ENCODE measurements at places on chromosomes 7 and 10. TPM values are rescaled to one million over a fixed set of nuclear protein-coding genes. Genes with fewer than 3 reads are reported as not detected.

GRCh38 chr7:50085344-50085743 is 7.7 kb downstream of the ZPBP start:
- DNase-seq, result no peak
- H3K4me1 ChIP-seq, result peaks cover 4% of the 10 kb centered on the region
- no peak overlapping the region for H3K4me3 ChIP-seq
- H3K27ac ChIP-seq, result no peak overlapping the region
- no peaks in the 10 kb centered on the region for H3K36me3 ChIP-seq

GRCh38 chr10:5585517-5586206 is 60.9 kb downstream of the CALML3 start:
- no peaks in the 10 kb centered on the region for H3K36me3 ChIP-seq
- H3K27me3 ChIP-seq, result peaks cover 56% of the 10 kb centered on the region
- no peak for DNase-seq
- H3K4me3 ChIP-seq, result no peak overlapping the region
- peaks cover 47% of the 10 kb centered on the region for H3K4me1 ChIP-seq

The ALOX5 gene
- total RNA-seq, result 3.2 TPM

DNA sequence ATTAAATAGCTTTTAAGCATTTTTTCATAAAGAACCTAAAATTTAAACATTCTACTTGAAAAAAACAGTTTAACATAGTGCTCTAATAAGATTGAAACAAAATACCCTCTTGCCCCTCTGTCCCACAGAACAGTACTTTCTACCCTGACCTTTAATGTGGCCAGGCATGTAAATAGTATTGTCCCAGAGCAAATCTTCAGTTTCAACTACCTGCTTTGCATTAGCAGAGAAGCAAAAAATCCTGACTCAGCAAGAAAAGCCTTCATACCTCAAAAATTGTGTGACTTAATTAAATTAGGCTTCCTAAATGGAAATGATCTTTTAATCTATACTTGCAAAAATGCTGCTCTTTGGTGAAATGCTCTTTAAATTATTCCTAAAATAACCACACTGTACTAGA is 237.4 kb upstream of the AOAH start:
- no peak for DNase-seq
- H3K4me3 ChIP-seq, result no peak overlapping the region
- H3K27me3 ChIP-seq, result no peaks in the 10 kb centered on the region
- no peak overlapping the region for H3K27ac ChIP-seq

- no peaks in the 10 kb centered on the region for H3K27me3 ChIP-seq
- no peak overlapping the region for H3K4me3 ChIP-seq
- H3K4me1 ChIP-seq, result peaks cover 9% of the 10 kb centered on the region
- no peak for DNase-seq
- no peak overlapping the region for H3K27ac ChIP-seq
- no peaks in the 10 kb centered on the region for H3K36me3 ChIP-seq
Observed at GRCh38 chr10:18100669-18101068, 39.6 kb upstream of the CACNB2 start.

GRCh38 chr7:141460781-141461715 is 90.2 kb upstream of the AGK start:
- peaks cover 35% of the 10 kb centered on the region for H3K4me1 ChIP-seq
- no peak for DNase-seq
- H3K27me3 ChIP-seq, result no peaks in the 10 kb centered on the region
- H3K4me3 ChIP-seq, result no peak overlapping the region

GRCh38 chr7:131170440-131171271 is 157.0 kb upstream of the MKLN1 start:
- no peaks in the 10 kb centered on the region for H3K27me3 ChIP-seq
- no peak for DNase-seq
- no peaks in the 10 kb centered on the region for H3K36me3 ChIP-seq
- H3K4me3 ChIP-seq, result no peak overlapping the region
- no peak overlapping the region for H3K27ac ChIP-seq

DNA sequence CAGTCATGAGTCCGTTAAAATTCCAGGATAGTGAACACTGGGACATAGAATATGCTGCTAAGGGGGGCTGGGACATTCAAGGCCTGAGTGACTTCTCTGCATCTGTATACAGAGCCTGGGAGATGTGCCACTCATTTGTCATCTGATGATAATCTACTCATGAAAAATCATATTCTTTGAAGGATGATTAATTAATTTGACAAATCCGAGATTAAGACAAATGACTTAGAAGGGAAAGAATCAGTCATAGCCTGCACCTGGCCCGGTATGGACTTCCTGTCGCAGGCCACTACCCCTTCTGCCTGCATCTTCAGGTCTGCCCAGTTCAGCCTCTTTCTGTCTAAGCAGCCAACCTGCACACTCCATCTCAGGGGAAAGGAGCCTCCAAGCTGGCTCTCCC is 18.8 kb upstream of the FAM170B start:
- no peaks in the 10 kb centered on the region for H3K27me3 ChIP-seq
- no peak overlapping the region for H3K27ac ChIP-seq
- H3K4me1 ChIP-seq, result no peaks in the 10 kb centered on the region
- peaks cover 7% of the 10 kb centered on the region for H3K36me3 ChIP-seq
- DNase-seq, result no peak

The TAS2R41 gene
- not detected for total RNA-seq

DNA sequence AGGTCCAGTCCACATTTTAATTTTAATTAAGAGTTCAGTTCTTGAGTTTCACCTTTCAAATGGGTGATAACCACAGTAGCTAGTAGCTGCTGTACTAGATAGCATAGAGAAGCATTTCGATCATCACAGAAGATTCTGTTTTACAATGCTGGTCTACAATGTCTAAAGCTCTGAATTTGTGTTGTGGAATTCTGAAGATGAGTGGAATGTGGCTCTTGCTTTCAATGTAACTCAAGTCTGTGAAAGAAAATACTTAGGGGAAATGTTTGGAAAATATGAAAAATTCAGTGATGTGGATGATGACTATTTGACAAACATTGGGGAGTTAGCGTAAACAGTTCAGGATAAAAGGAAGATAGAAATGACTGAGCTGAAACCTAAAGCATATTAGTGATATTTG is 139.4 kb downstream of the GNAT3 start:
- no peak for DNase-seq
- H3K4me3 ChIP-seq, result no peak overlapping the region
- H3K36me3 ChIP-seq, result no peaks in the 10 kb centered on the region

GRCh38 chr10:70978816-70979480 is 90.6 kb upstream of the PCBD1 start:
- H3K27ac ChIP-seq, result no peak overlapping the region
- no peaks in the 10 kb centered on the region for H3K36me3 ChIP-seq
- H3K4me3 ChIP-seq, result no peak overlapping the region
- peaks cover 16% of the 10 kb centered on the region for H3K27me3 ChIP-seq
- H3K4me1 ChIP-seq, result no peaks in the 10 kb centered on the region

DNA sequence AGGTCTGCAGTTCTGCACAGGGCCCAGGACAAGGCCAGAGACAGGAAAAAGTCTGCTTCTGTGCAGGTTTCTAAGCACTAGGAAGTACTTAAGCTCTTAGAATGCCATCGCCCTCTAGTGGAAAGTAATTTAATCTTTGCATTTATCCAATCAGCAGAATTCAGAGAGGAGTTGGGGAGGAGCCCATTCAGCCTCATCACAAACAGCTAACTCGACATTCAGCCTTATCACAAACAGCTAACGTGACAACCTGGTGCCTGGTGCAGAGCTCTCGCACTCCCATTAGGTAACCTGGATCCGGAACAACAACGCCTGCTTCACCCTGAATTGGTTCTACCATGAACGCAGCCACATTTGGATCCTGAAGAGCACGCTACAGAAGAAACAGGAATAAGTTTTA is 15.2 kb downstream of the OAT start:
- peaks cover 87% of the 10 kb centered on the region for H3K36me3 ChIP-seq
- no peak for DNase-seq
- H3K27me3 ChIP-seq, result no peaks in the 10 kb centered on the region
- H3K4me1 ChIP-seq, result peaks cover 5% of the 10 kb centered on the region
- peak overlapping the region; percentile 33 for H3K27ac ChIP-seq
